Activated CD4-positive, alpha-beta T cell treated with anti-CD3 and anti-CD28 coated beads, Interleukin-2, amount 50 U/mL, for 48 hours (primary cell): ENCODE measurements at places on chromosomes 4 and X.

DNA sequence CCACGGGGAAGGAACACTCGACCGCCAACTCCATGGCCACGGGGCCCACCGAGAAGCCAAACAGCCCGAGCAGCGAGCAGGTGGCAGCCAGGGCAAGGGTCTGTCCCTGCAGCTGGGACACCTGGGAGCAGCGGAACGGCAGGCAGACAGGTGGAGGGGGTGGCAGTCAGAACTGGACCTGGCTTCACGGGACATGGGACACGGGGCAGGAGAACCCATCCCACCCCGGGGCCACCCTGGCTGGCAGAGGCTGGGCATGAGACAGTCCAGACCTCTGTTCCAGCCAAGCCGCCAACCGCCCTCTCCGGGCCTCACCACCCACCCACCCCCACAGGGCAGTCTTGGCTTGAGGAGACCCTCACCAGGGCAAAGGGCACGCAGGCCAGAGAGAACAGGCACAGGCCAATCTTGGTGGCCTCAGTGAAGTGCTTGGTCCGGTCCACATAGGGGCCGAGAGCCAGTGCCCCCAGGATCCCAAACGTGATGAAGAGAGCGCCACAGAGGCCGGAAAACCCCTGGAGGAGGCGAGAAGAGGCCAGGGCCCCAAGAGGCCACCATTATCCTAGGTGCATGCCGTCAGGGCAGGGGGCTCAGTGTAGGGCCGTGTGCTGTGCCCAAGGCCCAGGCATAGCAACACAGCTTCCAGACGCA, 5.6 kb downstream of the SLC49A3 start:
- DNase-seq, result no peak

- no peak for DNase-seq
Measured at GRCh38 chrX:13716905-13717304, 17.5 kb downstream of the TRAPPC2 start.

DNA sequence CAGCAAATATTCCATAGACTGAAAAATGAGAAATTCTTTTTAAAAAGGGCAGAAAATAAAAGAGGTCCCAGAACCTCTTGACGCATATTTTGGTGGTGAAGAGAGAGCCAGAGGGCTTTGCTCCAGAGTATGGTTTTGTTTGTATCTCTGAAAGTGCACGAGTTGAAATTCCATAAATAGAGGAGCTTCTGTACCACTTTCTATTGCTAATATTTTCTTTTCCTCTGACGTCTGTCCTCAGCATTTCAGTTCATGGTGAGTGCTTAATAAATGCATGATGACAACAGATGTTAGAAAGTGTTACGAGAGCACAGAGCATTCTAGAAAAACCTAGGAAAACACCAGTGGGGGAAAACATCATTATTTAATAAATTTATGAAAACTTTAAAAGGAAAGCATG, 145.6 kb downstream of the AMELX start:
- DNase-seq, result no peak

- no peak for DNase-seq
Measured at GRCh38 chr4:181420950-181421349, 822.3 kb upstream of the TENM3 start.

DNA sequence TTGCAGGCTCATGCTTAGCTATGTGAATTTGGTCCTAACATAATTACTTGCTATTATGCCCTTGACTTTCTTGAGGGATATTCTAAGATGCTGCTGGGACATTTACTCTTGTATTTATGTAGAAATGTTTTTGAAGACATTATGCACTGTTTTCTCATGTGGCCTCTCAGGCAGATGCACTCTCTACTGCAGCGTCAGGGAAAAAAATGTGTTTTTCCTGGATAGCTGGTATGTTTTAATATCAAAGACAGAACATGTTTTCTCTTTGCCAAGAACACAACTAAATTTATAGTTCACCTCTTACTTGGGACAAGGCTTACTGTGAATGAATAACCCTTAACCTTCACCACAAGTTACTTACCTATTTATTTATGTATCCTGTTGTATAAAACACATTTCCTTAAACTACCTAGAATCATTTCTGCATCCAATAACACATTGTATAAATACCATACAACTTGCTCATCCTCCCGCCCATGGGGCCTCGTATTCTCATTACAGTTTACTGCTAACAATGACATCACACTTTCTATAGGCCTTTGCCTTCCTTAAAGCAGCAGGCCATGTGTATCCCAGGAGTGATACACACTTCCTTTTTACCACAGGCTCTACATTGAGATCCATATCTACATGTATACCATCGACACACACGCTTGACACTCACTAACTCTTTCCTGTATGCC, 178.7 kb downstream of the SLIT2 start:
- no peak for DNase-seq

DNA sequence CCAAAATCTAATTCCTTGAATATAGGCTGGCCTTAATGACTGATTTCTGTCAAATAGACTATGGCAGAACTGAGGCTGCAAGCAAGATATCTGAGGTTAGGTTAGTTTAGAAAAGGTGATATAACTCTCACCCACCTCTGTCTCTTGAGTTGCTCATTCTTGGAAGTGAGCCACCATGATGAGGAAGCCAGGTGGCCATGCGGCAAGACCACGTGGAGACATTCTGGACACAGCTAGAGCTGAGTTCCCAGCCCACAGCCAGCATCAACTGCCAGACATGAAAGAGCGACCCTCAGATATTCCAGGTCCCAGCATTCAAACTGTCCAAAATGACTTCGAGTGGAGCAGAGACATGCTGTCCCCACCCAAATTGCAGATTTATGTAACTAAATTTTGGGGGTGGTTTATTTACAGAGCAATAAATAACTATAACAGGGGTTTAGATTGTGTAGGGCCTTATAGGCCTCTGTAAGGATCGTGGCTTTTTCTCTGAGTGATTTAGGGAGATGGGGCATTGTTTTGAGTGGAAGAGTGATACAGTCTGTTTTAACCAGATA, 33.7 kb downstream of the USP53 start:
- no peak for DNase-seq

GRCh38 chrX:9785254-9785943, 830 bp upstream of the SHROOM2 start:
- no peak for DNase-seq

- DNase-seq, result no peak
Measured at GRCh38 chr4:823761-824460, 2.0 kb downstream of the CPLX1 start.
